Occipital lobe (tissue), 3 donors: ENCODE measurements at places on chromosomes 7 and 10. TPM values are rescaled to one million over a fixed set of nuclear protein-coding genes. Genes with fewer than 3 reads are reported as not detected.

DNA sequence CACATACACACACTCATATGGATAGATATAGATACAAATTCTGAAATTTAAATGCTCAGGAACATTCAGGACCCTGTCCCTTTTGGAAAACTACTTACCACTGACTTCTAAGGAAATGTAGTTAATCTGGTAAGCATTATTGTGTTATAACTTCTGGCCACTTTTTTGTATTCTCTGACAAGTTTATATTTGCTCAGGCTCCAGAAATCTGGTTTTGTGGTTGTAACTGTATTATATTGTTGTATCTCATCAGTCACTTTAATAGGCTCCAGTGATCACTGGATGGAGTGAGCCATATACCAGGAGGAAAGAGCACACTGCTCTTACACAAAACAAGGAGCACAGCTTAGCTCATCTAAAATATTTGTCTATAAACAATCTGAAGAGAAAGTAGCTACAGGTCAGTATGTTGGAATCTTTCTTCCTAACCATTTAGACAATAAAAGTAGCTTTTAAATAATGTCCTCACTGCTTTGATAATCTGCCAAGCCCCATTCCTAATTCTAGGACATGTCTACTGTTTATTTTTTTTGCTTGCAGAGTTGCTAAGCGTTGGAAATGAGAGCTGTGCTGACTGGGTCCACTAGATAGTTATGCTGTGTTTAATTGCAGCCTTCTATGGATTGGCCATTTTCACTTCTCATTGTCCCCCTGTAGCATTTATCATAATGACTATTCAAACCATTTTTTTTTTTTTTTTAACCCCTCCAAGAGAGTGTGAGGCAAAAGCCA lies 43.8 kb downstream of the SMNDC1 start:
- no peak for DNase-seq

PRPS1L1 gene
- not detected for total RNA-seq

CALML5 gene
- total RNA-seq, result not detected

GRCh38 chr7:24297362-24297761 lies 13.4 kb downstream of the NPY start:
- DNase-seq, result no peak

DNA sequence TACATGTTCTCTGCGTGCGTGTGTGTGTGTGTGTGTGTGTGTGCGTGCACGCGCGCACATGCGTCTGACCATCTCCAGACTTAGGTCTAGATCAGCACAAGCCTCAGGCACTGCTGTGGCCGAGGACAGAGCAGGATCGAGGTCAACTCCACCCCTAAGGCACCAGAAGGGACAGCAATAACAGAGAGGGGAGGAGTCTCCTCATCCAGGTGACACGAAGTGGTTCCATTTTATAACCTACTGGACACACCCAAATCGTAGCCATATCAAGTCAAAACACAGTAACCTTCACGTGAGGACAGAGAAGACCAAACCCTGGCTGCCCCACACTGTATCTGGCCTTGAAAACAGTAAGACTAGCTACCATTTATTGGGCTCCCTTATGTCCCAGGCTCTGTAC lies 224.1 kb downstream of the FGFR2 start:
- no peak for DNase-seq
